ENCODE measurements at places on chromosomes 7 and 10.

DNA sequence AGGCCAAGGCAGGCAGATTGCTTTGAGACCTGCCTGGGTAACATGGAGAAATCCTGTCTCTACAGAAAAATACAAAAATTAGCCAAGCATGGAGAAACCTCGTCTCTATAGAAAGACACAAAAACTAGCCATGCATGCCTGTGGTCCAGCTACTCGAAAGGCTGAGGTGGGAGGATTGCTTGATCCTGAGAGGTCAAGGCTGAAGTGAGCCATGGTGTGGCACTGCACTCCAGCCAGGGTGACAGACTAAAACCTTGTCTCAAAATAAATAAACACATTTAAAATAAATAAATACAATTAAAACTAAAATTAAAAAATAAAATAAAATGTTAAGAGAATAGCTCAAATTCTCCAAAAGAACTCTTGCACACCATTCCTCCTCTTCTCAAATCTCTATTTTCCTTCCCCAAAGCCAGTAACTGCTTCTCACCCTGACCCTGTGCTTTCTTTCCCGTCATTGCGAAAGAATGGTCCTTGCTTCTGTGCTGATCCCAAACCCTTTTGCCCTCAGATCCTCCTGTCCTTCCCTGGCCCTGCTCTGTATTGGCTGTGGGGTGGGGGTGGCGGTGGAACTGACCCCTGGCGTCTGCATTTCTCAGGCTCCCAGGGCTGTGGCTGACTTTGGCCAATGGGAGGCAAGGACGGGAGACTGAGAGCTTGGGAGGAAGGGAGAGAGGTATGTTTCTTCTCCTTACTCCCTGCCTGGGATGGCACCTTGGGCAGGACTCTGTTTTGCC is 12.4 kb downstream of the SRGN start:
- no peak for DNase-seq

- DNase-seq, result no peak
Observed at GRCh38 chr10:20797290-20797689, 99.8 kb downstream of the NEBL start.

DNA sequence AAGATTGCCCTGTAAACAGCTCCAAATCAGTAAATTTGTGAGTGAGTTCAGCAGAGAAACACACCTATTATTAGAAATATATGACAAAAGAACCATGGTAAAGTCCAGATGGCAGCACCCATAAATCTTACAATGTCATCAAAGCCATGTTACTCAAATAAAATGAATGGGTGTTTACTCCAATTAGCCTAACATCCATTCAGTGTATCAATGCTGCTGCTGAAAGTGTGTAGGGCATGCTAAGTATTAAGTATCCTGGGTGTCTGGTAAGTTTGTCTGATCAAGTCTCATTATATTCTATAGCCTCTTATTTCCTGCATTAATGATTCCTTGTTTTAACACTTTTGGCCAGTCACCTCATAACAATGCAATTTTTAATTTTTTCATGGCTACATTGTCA is 185.5 kb upstream of the STEAP4 start:
- no peak for DNase-seq

DNA sequence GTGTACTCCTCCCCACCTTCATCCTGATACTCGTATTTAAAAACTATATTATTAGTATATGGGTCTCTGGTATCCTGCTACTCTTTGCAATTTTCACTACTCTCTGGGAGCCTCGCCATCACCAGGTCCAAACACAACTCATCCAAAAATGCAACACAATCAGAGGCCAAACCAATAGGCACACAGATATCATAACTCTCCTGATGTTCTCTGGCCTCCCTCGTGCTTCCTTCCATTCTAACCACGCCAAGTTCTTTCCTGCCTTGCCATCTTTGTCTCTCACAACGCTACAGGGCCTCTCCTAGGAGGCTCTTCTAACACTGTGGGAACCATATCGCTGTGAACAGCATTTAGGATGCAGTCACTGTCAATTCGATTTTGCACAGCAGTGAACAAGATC is 7.3 kb downstream of the RHEB start:
- DNase-seq, result no peak

DNA sequence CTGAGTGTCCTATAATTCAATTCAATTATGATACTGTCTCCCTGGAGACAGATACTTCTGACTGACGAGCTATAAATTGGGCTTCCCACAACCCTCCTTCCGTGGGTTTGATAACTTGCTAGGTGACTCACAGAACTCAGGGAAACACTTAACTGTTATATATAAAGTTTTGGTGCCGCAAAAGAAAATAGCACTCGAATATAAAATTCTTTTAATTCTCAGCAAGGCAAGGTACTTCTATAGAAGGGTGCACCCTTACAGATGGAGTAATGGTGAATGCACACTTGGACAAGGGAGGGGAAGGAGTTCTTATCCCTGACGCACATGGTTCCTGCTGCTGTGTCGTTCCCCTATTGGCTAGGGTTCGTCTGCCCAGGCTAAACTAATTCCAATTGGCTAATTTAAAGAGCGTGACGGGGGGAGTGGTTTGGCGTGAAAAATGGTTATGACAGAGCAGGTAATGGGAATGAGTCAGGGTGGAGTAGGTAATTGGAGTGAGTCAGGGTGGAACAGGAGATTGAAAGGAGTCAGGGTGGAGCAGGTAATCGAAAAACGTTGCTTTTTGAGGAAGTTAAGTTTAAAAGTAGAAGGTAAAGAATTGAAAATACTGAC is 20.8 kb upstream of the GHITM start:
- DNase-seq, result no peak

DNA sequence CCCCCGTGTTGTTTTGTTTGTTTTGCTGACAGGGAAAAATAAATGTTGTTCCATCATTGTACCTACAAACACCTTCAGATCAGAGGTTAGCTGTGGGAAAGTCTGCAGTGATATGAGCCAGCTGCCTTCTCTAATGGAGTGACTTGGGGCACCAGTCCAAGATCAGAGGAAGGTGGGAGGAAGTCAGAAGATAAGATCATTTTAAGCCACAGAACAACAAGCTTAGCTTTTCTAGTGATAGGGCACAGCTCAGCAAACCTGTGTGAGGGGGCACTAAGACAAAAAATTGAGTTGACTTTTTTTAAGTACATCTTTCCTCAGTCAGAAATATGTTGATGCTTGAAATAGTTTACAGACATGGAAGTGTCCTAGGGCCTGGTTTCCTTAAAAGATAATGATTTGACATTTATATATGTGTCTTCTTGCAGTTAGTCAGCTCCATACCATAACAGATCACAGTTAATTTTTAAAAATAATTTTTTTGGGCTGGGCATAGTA is 240.3 kb upstream of the KAT6B start:
- DNase-seq, result no peak

GRCh38 chr7:132351954-132352499 is 224.2 kb downstream of the PLXNA4 start:
- no peak for DNase-seq

- DNase-seq, result no peak
Observed at GRCh38 chr10:9814285-9814864, 1203.3 kb upstream of the CELF2 start.

DNA sequence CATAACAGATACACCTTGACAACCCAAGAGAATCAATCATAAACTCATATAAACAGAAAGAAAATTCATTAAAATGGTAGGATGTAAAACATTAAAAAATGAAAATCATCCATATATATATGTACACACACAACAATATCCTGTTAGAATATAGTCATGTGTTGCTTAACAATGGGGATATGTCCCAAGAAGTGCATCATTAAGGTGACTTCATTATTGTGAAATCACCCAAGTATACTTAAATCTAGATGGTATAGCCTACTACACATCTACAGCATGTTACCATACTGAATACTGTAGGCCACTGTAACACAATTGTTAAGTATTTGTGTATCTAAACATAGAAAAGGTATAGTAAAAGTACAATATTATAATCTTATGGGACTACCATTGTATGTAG is 115.8 kb upstream of the TMEM168 start:
- no peak for DNase-seq

- DNase-seq, result no peak
Observed at GRCh38 chr10:607545-608185, 81.8 kb downstream of the DIP2C start.

DNA sequence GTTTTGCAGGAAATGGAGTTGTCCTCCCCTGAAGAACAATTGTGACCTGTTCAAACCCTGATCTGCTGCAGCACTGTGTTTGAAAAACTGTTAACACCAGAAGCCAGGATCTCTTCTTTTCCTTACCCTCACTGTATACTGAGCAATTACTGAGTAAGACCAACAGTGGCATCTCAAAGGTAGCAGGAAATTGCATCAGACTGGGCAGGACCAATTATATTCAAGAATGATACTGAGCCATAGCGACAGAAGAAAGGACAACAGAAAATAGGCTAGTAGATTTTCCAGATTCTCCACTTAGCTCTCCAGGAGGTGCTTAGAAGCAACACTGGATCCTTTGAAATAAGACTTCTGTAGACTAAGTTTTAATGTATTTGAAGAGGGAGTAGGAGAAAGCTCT is 57.4 kb upstream of the INHBA start:
- DNase-seq, result no peak
